Epithelial cell of umbilical artery (primary cell): ENCODE measurements at places on chromosomes 1 and 21. TPM values are rescaled to one million over a fixed set of nuclear protein-coding genes. Genes with fewer than 3 reads are reported as not detected.

Gene TYW3
- total RNA-seq: 17.5 and 22.2 TPM in 2 replicates

Gene RNF186
- not detected in 2 replicates for total RNA-seq

Gene SLC16A4
- total RNA-seq: 6.8 and 10.3 TPM in 2 replicates

Gene C1orf94
- not detected in 2 replicates for total RNA-seq

Gene EVA1B
- 170 and 275 TPM in 2 replicates for total RNA-seq

Gene ENO1
- total RNA-seq: 1,917 and 2,330 TPM in 2 replicates

Gene NPR1
- 2.6 and 6.7 TPM in 2 replicates for total RNA-seq

Gene APP
- 756 and 762 TPM in 2 replicates for total RNA-seq

Gene LCE1F
- not detected in 2 replicates for total RNA-seq

Gene PIGK
- total RNA-seq: 28.9 and 58.4 TPM in 2 replicates

Gene KRTAP19-3
- total RNA-seq: not detected in 2 replicates

Gene BCAR3
- total RNA-seq: 33.5 and 56.2 TPM in 2 replicates

Gene KRTAP20-3
- not detected in 2 replicates for total RNA-seq

Gene OPTC
- total RNA-seq: not detected in 2 replicates

Gene ATAD3A
- total RNA-seq: 39.5 and 49.0 TPM in 2 replicates
